Sigmoid colon (tissue), 7 donors: ENCODE measurements at places on chromosomes 1 and 21. TPM values are rescaled to one million over a fixed set of nuclear protein-coding genes. Genes with fewer than 3 reads are reported as not detected.

Gene ASPM
- total RNA-seq = 0.71 TPM

Gene DNASE2B
- total RNA-seq = not detected

Gene REN
- total RNA-seq = not detected

Gene TACSTD2
- 0.55 TPM for total RNA-seq

Gene ZSWIM5
- 2.9 TPM for total RNA-seq

Gene LCE3D
- total RNA-seq = not detected

Gene PLPPR5
- total RNA-seq = 1.1 TPM

- DNase-seq = no peak
- no peaks in the 10 kb centered on the region for H3K36me3 ChIP-seq
- no peaks in the 10 kb centered on the region for H3K4me1 ChIP-seq
- no peak overlapping the region for H3K27ac ChIP-seq
These were observed 11.4 kb downstream of the SAMD11 start for GRCh38 chr1:934991-935750.

GRCh38 chr21:42939582-42940413 lies 14.4 kb upstream of the ERVH48-1 start:
- no peaks in the 10 kb centered on the region for H3K36me3 ChIP-seq
- no peaks in the 10 kb centered on the region for H3K27me3 ChIP-seq
- peak overlapping the region; percentile 69 for H3K27ac ChIP-seq
- H3K4me3 ChIP-seq = peak overlapping the region; percentile 19
- H3K4me1 ChIP-seq = peaks cover 12% of the 10 kb centered on the region

DNA sequence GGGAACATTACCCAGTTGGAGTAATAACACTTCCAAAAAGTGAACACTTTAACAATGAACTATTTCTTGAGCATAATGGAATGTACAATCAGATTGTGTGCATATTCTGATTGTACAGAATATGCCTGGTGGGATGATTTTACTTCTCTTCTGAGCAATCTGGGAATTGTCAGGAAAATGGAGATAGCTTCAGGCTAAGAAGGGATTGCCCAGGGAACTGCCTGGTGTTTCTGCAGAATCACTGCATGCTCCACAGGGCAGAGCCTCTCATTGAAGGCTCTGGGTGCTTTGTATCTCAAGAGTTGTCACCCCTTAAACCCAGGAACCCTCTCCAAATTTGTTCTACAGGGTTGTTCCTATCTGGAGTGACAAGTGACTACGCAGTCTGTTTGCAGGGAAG lies 51.2 kb downstream of the UTP25 start:
- DNase-seq = no peak
- H3K36me3 ChIP-seq = no peaks in the 10 kb centered on the region
- H3K27me3 ChIP-seq = no peaks in the 10 kb centered on the region
- no peak overlapping the region for H3K27ac ChIP-seq
- no peak overlapping the region for H3K4me3 ChIP-seq

DNA sequence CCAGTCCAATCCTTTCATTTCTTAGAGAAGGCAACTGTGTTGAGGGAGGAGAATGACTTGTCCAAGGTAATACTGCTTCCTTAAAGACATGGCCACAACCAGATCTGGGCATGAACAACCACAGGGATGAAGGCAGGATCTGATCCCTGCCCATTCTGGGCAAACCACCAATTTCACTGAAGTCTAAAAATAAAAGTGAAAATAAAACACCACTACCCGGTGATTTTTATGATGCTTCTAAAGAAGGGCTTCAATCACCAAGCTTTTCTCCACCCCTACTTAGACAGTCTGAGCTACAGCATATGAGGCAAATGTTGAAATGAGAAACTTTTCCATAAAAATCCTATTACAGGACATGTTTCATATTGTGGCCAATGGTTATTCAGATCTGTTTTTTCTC lies 133.0 kb downstream of the PTPN14 start:
- H3K27ac ChIP-seq = peak overlapping the region; percentile 71
- H3K36me3 ChIP-seq = no peaks in the 10 kb centered on the region
- H3K4me3 ChIP-seq = no peak overlapping the region
- peaks cover 55% of the 10 kb centered on the region for H3K4me1 ChIP-seq

GRCh38 chr1:89381618-89382017 lies 17.8 kb downstream of the GBP6 start:
- DNase-seq = no peak
- no peaks in the 10 kb centered on the region for H3K4me1 ChIP-seq
- no peak overlapping the region for H3K27ac ChIP-seq
- no peaks in the 10 kb centered on the region for H3K36me3 ChIP-seq

GRCh38 chr1:19080721-19081120 lies 124.2 kb upstream of the IFFO2 start:
- no peaks in the 10 kb centered on the region for H3K4me1 ChIP-seq
- H3K36me3 ChIP-seq = peaks cover 100% of the 10 kb centered on the region
- no peak for DNase-seq
- H3K27ac ChIP-seq = no peak overlapping the region

GRCh38 chr1:104921525-104921924 lies 1171.8 kb downstream of the AMY1C start:
- no peaks in the 10 kb centered on the region for H3K36me3 ChIP-seq
- no peak for DNase-seq
- H3K4me1 ChIP-seq = no peaks in the 10 kb centered on the region
- no peak overlapping the region for H3K4me3 ChIP-seq
- no peaks in the 10 kb centered on the region for H3K27me3 ChIP-seq
